ENCODE measurements at places on chromosomes 5 and 9.

DNA sequence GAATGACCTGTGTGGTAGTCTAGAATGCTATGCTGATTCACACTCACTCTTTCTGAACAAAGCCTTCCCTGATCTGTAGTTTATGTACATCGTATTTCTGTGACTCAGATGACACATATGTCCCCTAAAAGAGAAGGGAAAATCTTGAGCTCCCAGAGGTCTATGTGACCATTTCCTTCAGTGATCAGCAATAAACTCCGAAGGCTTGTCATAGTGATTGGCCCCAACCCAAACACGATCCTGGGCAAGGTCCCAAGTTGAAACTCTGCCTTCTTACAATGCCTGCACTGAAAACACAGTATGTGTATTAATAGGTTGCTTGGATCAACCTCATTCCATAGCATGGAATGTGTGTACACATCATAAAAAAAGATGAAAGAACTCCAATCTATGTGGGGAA is 685.8 kb downstream of the MAT2B start:
- no peak for DNase-seq

GRCh38 chr5:132473019-132473531 is 17.5 kb downstream of the IRF1 start:
- no peak for DNase-seq

- no peak for DNase-seq
Observed at GRCh38 chr9:131657037-131657377, 82.9 kb downstream of the RAPGEF1 start.

GRCh38 chr5:174849426-174849825 is 125.0 kb downstream of the MSX2 start:
- DNase-seq, result no peak

DNA sequence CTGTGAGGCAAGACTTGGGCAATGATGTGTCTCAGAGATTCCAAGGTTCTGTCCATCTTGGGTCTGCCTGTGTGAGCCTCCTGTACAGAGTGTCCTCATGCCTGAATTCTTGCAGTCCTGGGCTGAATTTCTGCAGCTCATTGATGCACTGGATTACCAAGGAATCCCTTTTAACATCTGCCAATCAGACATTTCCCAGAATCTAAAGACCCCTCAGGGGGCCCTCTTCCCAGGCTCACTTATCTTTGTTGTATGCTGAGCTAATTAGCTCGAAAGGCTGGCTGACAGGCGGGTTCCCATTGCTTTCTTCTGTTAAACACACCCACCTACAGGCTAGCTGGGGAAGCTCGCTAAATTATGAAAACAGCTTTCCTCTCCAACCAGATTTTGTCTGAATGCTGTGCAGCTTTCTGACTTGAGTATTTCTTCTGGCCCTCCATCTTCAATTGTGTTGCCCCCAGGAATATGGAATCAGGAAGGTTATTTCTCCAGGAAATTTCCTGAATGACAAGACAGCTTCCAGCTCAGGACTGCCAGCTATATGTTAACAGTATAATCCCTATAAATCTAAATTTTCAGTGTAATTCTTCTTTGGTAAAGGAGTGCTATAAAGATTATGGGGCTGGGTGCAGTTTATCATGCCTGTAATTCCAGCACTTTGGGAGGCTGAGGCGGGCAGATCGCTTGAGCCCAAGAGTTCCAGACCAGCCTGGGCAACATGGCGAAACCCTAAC is at the start of gene LIX1:
LIX1 (minus strand) TSS at position 91 of the 734 bp plus-strand sequence; CDS start at position 56, 35 bp downstream.
- no peak for DNase-seq

GRCh38 chr5:156594406-156594805 is 255.7 kb upstream of the PPP1R2B start:
- no peak for DNase-seq

DNA sequence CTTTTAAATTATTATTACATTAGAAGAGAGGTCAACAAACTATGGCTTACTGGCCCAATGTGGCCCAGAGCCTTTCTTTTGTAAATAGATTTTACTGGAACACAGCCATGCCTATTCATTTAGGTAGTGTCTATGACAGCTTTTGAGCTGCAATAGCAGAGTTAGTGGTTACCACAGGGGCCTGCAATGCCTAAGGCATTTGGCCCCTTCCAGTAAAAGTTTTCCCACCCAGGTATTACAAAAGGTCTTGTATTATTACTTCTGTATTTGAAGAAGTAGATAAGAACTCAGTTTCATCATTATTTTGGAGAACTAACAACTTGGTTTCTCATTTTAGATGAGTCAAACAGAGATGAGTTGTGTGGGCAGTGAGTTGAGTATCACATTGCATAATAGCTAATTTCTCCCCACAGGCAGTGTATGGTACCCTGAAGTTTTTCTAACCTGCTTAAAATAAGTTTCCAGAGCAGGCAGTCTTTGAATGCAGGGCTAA is 9.5 kb downstream of the MTRR start:
- no peak for DNase-seq

DNA sequence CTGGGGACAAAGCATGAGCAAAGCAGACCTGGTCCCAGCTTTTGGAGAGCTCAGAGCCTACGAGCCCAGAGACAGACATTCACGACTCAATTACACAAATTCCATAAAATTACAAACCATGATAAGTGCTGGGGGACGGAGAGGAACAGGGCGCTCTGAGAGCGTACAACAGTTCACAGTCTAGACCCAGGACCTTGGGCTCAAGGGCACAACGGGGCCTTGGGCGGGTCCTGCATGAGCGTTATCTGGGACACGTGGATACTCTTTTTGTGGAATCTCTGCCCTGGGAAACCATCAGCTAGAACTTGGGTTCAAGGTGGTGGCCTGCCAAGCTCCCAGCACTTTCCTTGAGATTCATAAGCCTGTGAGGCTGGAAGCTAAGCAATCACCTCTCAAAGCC is 9.4 kb upstream of the ANXA6 start:
- no peak for DNase-seq

- DNase-seq, result peak; percentile 4
Observed at GRCh38 chr5:27242258-27242626, 203.9 kb upstream of the CDH9 start.
